ENCODE measurements at places on chromosomes 4 and X.

GRCh38 chrX:47723689-47724088 lies 64.7 kb upstream of the UXT start:
- DNase-seq, result no peak

- no peak for DNase-seq
These were observed 128.7 kb upstream of the GIMD1 start for GRCh38 chr4:106497271-106497670.

DNA sequence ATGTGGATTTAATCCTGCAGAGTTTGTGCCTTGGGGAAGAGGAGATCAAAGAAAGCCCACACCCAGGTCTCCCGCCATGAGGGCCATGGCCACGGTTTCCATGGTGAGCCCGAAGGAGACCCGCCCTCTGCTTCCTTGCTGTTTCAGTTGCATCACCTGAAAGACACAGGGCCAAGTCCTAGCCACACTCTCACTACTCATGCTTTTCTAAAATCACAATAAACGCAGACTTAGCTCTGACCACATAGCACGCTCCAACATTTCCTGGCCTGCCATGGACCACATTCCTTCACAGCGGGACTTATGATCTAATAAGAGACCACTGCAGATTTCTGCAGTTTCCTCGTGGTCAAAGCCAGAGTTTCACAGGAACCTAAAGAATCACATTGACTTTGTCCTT lies 426.0 kb upstream of the NR3C2 start:
- DNase-seq, result no peak

- DNase-seq, result no peak
These were observed 162.7 kb upstream of the KIT start for GRCh38 chr4:54495091-54495490.

DNA sequence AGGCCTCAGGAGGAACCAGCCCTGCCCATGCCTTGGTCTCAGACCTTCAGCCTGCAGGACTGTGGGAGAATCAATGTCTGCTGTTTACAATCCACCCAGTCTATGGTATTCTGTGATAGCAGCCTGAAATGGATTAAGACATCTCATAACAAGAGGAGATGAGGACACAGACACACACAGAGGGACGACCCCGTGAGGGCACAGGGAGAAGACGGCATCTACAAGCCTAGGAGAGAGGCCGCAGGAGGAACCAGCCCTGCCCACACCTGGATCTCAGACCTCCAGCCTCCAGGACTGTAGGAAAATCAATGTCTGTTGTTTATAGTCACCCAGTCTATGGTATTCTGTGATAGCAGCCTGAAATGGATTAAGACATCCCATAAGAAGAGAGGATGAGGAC lies 3.3 kb downstream of the SLC25A6 start:
- DNase-seq, result no peak

DNA sequence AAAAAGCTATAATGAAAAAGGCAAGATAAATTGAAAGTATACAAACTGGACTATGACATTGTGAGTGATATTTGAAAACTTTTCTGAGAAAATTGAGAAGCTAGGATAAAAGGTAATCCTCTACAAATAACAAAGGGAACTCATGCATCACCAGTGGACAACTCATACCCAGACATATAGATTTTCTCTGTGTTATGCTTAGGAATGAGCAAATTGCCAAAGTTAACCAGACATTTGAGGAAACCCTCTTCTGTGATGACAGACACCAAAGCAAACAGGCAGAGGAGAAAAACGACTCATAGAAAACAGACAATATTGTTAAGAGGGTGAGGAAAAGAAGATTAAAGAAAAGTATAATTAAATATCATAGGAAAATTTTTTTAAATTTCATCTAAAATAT lies 186.5 kb downstream of the MAB21L2 start:
- no peak for DNase-seq

- no peak for DNase-seq
These were observed 172.3 kb downstream of the SHOX start for GRCh38 chrX:802846-803245.

- DNase-seq, result no peak
These were observed 129.8 kb downstream of the ATG4A start for GRCh38 chrX:108221301-108221864.

DNA sequence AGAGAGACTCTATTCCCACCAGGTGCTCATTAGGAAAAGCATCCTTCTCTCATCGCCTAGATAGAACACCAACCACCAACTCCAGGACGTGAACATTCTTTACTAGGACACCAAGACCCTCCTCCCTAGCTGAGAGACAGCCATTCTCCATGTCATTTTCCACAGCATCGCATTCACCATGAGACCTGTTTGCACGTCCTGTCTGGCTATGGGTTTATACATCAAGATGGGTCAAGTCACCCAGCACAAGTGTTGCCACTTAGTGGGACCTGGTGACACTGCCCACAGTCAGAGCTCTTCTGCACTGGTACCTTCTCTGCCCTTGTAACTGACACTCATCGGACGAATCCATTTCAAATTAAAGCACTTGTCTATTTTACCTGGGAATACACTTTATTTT lies 17.5 kb downstream of the LRP2BP start:
- no peak for DNase-seq

DNA sequence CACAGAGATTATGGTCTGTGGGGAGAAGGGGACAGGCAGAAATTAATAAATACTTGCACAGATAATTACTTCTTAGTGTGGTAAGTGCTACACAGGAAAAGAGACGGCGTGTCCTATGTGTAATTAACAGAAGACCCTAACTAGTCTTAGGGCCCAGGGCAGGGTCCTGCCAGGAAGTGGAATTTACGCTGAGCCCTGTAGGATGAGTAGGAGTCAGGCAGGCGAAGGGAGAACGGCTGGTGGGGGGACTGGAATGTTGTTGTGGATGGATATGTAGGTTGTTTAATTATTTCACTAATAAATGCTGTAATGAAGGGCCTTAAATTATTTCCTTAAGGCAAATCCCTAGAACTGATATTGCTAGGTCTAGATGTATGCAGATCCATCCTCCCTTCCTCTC lies 26.7 kb upstream of the MFAP3L start:
- DNase-seq, result no peak

- DNase-seq, result no peak
These were observed 316.8 kb downstream of the ZNF674 start for GRCh38 chrX:46228389-46228788.

- DNase-seq, result no peak
These were observed 55.5 kb upstream of the TRIM2 start for GRCh38 chr4:153148791-153149190.

DNA sequence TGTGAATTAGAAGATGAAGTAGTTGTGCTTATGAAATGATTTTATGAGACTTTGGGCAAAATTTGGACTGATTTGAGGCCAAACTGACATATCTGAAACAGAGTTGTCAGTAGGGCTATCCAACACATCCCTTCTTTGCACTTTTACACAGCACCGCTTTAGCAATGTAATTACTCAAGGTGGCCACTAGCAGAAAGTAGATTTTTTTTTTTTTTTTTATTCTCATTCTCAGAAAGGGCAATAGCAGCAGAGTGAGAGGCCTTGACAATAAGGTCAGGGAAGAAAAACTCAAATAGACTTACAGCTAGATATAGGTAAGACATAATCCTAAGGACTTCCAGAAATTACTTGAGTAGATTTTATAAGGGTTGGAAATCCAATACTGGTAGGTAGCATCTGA lies 414.3 kb downstream of the NAP1L3 start:
- no peak for DNase-seq

DNA sequence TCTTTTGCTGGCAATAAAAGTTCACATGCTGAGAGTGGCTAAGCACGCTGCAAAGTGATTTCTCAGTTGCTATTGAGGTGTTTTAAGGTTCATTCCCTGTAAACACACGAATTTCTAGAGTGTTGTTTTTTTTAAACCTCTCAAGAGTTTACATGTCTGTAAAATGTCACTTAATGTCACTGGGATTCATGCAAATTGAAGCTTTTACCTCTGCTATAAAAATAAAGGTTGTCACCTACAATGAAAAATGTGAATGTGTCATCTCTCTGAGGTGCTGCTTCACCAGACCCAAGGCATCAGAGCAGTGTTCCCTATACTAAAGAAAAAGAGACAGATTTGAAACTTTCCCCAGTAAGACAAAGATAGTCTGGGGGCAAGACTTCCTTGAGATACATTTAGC lies 127.0 kb downstream of the PPA2 start:
- DNase-seq, result no peak

DNA sequence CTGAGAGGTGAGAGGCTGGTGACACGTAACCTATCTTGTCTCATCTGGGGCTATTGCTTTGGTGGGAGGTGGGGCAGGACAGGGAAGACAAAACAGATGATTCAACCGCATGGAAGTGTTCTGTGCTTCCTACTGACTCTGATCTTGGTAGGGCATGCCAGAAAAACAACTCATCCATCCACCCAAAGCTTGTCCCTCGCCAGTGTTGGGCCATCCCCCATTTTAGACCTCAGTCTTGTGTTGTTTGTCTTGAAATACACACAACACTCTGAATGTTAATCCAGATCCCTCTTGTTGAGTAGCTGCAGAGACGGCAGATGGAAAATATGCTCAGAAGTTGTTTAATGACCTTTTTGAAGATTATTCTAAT lies 377 bp downstream of the CHRNA9 start:
- no peak for DNase-seq

- no peak for DNase-seq
These were observed 550.9 kb upstream of the BOD1L1 start for GRCh38 chr4:14178421-14178820.

DNA sequence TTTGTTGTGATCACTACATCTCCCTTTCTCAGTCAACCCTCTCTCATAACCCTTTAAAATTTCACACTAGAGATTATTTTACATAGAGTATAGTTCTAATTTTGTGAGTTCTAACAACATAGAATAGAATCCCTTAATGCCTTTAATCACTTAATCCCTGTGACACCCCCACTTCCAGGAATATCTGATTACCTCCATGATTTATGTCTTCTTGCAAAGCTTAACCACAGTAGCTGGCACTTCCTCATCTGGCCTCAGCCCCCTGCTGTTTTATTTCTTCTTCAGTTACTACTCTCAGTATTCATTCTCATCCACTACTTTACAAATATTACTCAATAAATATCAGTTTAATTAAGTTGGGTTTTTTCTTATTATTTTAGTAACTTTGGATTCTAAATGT lies 340.9 kb downstream of the CENPC start:
- DNase-seq, result no peak

DNA sequence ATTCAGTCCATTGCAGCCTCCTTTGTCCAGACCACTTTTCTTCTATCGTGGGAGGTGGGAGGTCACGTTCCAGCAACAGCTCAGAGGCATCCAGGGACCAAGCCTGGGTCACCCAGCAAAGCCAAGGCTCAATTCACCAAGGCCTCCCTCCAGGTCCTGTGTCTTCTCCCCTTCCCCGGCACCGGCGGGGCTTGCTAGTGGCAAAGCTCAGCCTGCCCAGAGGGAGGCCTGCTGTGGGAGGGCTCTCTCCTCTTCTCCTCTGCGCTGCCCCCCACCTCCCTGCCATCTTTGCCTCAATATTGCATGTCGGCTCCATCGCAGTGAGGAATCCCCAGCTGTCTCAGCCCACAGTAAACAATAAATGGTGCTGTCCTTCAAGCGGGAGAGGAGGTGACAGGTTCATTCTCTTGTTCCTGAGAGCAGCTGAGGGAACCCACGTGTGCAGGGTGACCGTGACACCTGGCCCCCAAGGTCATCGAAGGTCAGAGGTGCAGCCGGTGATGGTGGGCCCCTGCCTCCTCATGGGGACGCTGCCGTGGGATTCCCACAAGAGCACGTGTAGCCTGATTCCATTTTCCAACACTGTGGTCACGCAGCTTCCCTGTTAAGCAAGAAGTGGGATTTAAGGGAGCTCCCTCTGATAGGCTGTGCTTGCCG lies 111.5 kb upstream of the PSAPL1 start:
- no peak for DNase-seq

DNA sequence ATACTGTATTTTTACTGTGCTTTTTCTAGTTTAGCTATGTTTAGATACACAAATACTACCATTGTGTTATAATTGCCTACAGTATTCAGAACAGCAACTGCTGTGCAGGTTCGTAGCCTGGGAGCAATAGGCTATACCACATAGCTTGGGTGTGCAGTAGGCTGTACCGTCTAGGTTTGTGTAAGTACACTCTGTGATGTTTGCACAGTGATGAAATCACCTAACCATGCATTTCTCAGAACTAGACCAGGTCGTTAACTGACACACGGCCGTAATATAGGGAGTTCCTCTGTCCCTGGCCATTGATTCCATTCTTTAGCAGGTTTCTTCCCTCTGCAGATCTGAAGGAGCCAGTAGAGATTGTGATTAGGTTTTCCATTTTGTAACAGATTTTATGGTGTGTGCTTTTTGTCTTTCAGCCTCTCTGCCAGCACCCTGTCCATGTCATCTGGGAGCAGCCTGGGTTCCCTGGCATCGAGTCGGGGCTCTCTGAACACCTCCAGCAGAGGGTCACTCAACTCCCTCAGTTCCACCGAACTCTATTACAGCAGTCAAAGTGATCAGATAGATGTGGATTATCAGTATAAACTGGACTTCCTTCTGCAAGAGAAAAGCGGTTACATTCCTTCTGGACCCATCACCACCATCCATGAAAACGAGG lies 59.5 kb downstream of the CLDN22 start:
- DNase-seq, result no peak

GRCh38 chr4:163284304-163284703 lies 48.1 kb downstream of the NPY1R start:
- DNase-seq, result no peak

- DNase-seq, result no peak
These were observed 111.4 kb downstream of the SH3KBP1 start for GRCh38 chrX:19775830-19776485.

GRCh38 chr4:29734343-29735213 lies 985.6 kb upstream of the PCDH7 start:
- DNase-seq, result no peak

- no peak for DNase-seq
These were observed 6.8 kb upstream of the CISD2 start for GRCh38 chr4:102862016-102862415.

DNA sequence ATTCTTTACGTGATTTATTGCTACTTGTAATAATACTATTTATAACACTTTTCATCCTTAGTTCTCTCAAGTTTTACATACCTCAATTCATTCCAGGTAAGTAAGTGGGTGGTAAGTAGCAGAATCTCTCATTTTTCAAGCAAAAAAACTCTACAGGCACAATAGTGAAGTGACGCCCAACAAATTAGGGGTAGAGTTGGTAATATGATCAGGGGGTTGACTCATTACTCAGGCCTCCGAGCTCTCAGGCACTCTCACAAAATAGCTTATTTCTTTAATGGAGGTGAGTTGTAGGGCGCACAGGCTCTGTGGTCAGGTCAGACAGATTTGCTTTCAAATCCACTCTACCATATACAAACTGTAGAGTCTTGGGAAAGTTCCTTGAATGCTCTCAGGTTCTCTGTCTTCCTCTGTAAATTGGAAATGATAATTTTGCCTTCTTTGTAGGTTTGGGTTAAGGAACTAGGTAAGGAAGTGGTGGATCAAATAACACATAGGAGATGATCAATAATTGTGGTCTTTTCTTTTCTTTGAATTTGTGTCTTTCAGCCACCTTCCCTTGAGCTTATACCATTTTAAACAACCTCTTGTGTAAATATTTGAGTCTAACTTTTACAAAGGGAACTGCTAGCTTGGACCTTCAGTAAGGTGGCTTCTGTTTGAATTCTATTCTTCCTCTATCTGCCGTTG lies 134.9 kb upstream of the LEF1 start:
- DNase-seq, result no peak

GRCh38 chrX:65781845-65782244 lies 114.4 kb downstream of the MSN start:
- DNase-seq, result no peak

GRCh38 chr4:13626492-13627177 lies 890 bp downstream of the BOD1L1 start:
- DNase-seq, result no peak

Measured in stimulated activated CD8-positive, alpha-beta memory T cell treated with anti-CD3 and anti-CD28 coated beads, Interleukin-4, amount 100 ng/mL, for 24 hours (primary cell).